ENCODE measurements at places on chromosomes 11 and 22.

GRCh38 chr11:74023276-74023675 lies 14.4 kb upstream of the UCP3 start:
- no peak for DNase-seq

DNA sequence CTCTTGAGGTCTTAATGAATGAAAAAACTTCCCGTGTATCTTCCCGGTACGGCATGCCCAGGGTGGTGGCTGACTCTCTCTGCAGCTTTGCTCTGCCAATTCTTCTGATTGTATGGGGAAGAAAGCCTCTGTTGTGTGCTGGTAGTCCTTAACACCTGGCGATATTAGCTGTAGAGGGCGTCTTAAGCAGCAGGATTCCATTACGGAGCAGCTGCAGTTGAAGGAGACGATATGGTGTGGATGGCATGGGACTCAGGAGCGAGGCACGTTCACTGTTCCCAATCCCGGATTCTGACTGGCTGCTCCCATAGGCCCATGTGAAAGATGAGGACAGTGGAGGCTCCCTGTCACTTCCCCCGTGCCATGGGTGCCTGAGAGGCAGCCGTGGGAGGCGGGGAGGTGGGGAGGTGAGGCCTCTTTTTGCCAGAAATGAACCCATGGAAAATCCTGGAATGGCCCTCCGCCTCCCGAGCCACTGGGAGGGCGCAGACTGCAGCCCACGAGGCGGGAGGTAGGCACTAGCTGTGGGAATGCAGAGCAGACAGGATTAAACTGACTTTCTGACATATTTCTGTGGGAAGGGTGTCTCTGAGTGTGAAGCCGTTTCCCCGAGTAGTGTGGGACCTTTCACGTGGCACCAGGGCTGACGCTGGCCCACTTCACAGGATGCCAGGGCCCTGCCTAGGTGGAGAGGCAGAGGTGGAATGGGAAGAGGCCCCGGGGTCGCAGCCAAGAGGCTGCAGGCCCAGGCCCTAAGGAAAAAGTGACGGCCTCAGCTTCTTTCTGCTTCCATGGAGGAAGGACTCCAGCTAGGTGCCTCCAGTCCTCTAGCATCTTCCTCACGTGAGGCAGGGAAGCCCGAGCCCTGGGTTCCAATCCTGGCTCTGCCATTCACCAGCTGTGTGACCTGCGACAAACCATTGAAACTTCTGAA lies 121.4 kb upstream of the CD82 start:
- DNase-seq = no peak

DNA sequence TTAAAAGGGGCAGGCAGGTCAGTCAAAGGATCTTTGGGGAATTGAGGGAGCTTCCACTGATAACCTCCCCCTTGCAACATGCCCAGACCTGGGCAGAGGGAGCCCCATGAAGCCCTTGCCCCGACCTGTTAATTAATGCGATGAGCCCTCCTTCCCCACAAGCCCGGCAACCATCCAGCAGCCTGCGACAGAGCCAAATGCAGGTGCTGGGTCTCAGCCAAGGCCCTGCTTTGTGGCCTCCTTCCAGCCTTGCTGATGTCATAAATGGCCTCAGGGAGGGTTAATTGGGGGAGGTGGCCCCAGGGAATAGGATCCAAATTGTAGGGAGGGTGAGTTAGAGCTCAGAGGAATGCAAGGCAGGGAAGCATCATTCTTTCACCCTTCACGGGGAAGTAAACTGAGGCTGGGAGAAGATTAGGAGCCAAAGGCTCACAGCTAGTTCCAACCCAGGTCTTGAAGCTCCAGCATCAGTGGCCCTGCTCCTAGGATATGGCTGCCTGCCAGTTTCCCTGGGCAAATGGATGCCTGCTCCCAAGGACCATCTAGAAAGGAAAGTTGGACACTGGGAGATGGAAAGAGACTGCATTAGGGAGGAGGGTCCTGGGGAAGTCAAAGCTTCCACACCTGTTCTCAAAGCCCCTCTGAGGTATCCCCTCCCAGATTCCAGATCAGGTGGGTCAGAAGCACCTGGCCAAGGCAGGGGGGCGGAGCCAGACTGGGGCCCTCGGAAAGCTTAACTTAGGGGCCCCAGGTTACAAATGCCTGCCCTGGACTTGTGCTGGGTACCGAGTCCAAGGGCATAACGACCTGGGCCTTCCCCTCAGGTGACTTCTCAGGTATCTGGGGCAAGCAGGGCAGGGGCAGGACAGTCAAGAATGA lies 34.1 kb downstream of the LMO1 start:
- no peak for DNase-seq

DNA sequence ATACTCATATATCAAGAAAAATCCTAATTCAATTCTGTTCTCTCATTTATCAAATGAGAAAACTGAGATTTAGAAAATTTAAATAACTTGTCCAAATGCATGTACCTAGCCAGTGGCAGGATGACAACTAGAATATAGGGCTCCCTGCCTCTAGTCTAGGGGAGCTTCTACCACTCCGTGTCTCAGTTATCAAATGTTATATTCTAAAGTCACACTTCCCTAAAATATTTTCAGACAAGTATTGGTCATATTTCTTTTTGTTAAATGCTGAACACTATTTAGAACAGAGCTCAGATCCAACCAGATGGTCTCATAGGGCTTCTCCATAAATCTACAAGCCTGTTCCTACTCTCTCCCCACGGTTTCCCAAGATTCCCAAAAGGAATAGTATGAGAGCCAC lies 26.3 kb downstream of the KCNJ1 start:
- DNase-seq = no peak

DNA sequence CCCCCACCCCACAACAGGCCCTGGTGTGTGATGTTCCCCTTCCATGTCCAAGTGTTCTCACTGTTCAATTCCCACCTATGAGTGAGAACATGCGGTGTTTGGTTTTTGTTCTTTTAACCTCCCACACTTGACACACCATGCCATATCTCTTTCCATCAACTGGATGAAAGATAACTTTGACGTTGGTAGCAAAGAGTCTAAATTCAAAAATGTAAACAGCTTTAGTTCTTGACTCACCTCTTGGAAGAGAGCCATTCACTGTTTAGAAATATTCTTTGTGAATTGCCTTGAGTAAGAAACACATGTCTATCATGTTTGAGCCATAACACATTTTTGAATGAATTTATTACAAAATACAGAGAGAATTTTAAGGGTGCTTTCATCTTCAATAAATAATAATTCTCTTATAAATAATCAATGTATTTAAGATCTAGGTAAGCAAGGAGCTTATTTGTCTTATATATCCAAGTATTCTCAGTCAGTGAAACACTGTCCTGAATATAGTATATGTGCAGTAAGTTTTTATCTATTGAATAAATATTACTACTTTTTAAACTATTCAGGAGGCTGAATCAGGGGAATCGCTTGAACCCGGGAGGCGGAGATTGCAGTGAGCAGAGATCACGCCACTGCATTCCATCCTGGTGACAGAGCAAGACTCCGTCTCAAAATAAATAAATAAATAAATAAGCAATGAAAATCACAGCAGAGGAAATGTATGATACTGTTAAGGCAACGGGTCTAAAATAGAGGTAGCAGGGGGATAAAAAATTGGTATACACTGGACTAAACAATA lies 6.7 kb downstream of the CARD18 start:
- DNase-seq = no peak

DNA sequence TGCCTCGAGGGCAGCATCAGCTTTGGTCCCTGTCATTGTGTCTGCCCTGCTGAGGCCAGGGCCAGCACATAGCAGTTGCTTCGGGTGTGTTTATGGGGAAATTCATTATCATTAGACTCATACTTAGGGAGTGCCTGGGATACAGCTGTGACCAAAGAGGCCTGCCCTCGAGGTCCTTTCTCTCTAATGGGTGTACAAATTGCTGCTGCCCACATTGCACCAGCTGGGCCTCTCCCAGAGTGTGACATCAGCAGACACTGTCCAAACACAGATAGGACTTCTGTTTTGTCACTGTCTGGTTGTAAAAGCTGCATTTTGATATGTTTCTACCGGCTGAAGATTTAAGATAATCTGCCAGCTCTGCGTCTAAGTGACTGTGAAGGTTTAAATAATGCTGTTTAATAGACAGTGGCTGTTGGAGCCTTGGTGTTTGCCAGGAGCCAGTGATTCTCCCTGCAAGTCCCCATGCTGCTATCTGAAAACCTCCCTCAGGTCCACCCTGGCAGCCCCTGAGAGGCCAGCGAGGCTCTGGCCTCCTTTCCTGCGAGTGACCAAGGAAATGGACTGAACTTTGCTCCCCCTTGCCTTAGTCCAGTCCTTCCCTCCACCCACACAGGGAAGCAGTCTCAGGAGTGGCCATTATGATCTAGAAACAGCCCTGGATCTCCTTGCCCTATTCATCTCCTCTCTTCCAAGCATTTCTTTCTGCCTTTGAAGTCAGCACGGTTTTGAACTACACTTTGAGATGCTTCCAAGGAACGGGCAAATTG lies 505.2 kb downstream of the TBC1D22A start:
- no peak for DNase-seq

GRCh38 chr22:49599691-49600455 lies 227.8 kb downstream of the BRD1 start:
- DNase-seq = no peak

GRCh38 chr22:40434106-40434505 lies 63.7 kb downstream of the SGSM3 start:
- DNase-seq = no peak

GRCh38 chr22:37186228-37186996 lies 1.6 kb downstream of the C1QTNF6 start:
- no peak for DNase-seq

DNA sequence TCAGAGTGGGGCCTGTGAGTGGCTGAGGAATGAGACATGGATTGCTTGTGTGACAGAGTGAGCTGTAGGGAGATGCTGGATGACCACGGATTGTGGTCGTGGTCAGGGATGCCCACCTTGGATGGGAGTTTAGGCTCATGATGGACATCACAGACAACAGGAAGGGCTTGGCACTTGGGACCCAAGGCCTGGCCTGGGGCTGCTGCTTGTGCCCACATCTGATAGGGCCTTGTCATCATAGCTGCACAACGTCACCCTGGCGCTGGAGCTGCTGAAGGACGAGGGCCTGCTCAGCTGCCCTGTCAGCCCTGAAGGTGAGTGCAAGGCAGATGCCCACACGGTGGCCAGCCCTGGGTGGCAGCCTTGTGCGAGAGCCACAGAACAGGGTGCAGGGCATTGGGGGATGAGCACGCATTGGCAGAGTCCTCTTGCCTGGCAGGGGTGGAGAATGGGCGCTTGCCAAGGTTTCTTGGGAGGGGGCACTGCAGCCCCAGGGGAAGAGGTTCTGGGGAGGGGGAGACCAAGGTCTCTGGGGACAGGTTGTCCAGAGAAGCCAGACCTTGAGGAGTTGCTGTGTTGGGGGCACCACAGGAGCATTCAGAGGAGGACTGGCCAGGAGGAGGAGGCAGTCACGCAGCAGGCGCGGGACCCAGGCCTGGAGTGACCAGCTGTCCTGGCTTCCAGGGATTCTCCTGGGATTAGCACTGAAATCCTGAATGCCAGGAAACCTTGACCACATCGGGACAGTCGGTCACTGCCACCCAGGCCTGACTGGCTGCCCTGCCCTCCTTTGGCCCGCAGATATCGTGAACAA lies 25.0 kb downstream of the PARVG start:
- DNase-seq = no peak

DNA sequence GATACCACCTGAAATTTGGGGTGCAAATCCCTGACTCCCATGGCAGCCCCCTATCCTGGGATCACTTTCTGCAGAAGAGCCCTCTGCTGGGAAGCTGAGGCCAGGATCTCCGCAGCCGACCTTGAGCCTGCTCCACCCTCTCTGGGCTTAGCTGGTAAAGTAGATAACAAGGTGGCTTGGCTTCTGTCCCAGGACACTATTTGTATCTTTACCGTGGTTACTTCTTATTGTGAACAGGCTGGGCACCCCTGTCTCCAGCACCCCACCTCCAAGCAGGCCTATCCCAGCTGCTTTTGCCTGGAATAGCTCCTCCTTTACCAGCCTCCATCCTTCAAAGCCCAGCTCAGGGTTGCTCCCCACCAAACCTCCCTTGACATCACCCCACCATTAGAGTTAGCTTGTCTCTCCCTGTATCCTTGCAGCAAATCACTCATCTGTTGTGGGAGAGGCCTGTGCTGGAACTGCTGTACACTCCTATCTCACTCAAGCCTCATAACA lies 35.2 kb upstream of the P2RY2 start:
- no peak for DNase-seq

DNA sequence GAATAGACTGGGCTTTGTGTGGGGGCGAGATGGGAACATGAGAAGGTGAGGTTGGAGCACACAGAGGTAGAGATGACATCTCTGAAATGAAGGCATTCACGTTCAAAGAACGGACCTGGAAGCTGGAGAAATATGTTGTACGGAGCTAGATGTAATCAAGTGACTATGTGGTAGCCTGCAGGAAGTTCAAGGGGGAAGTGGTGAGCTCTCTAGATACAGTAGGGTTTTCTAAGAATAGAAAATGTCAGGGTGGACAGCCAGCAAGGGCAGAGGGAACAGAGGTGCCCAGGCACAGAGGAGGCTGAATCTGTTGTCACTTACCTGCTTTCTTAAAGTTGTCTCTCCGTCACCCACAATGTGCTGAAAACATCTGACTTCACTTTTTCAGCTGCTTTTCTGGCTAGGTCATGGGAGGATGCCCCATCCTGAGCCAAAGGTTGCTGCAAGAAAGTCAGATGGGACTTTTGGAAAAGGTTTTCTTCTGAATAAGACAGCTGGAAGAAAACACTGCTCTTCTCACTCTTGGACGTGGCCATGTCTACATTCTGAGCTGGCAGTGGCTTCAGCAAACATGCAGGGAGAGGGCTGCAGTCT lies 171.5 kb upstream of the B3GAT1 start:
- no peak for DNase-seq

DNA sequence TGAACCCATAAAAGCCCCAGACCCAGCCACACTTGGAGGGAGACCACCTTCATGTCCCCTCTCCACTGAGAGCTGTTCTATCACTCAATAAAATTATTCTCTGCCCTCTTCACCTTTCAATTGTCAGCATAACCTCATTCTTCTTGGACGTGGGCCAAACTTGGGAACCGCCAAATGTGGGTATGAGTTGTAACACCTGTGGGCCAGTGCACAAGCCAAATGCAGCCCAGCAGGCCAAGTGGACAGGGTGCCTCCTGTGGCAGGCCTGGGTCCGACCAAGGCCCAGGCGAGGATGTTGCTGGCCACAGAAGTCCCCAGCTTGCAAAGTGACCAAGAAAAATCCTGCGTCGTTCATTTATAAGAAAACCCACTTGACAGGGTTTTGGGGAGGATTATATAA lies 621.2 kb downstream of the METTL15 start:
- DNase-seq = no peak

- DNase-seq = no peak
These were observed 17.4 kb upstream of the ETS1 start for GRCh38 chr11:128604723-128605122.

GRCh38 chr11:95152876-95153856 lies 63.5 kb downstream of the ENDOD1 start:
- no peak for DNase-seq

GRCh38 chr11:50423208-50423607 lies 390.5 kb downstream of the OR4C45 start:
- DNase-seq = no peak
